ENCODE measurements at places on chromosomes 3 and 15.
A peak's percentile ranks its signal among the peaks of the same experiment; 100 is the strongest.

DNA sequence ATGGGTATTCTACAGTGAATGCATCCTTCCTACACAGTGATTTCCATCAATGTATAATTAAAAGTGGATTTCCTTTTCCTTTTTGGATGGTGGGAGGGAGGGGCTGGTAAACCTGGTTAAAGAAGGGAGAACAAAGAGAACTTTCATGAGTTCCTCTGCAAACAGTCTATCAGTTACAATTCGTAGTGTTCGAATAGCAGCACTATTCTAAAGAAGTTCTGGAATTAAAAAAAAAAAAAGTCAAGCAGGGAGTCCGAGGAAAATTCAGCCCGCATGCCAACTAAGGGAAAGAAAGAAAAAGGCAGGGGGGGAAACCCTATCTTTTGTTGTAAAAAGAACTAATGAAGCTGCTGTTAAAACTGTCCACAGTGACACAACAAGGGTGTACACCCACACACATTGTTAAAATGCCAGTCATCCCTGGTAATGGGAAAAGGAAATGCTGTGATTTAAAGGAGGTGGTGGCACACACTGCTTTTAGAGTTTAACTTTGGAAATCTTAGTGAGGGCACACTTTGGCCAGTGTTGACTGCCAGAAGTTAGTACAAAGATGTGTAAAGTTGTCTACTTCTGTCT is 521.2 kb downstream of the ZIC1 start:
- no peak for DNase-seq

- no peak for DNase-seq
Observed at GRCh38 chr3:46935989-46936558, 40.5 kb downstream of the CCDC12 start.

DNA sequence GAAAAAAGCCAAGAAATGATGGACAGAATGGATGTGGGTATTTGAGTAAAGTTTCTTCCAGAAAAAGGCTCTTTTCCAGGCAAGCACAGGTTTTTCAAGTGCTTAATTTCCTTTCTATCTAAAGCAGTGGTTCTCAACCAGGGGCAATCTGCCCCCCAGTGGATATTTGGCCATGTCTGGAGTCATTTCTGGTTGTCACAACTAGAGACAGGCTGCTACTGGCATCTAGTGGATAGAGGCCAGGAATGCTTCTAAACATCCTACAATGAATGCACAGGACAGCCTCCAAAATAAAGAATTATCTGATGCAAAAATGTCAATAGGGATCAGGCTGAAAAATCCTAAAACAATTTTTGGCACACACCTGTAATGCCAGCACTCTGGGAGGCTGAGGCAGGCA is 23.9 kb downstream of the SEC22C start:
- no peak for DNase-seq

GRCh38 chr3:67863869-67864268 is 209.5 kb upstream of the SUCLG2 start:
- DNase-seq, result no peak

DNA sequence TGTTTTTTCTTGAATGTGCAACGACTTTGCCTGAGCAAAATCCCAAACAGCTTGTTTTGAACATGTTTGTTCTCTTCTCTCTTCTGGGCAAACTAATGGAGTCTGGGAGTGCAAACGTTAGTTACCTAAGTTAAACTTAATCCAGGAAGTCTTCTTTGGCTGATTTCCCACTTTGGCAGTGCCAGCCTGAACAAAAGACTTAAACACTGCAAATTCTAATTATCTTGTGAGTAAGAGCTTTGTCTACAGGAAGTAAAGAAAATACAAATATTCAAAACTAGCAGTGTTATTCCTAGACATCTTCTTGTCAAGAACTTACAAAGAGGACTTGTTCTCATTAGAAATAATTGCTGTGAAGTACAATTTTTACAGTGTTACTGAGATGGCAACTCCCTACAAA is 16.7 kb upstream of the DENND6A start:
- no peak for DNase-seq

DNA sequence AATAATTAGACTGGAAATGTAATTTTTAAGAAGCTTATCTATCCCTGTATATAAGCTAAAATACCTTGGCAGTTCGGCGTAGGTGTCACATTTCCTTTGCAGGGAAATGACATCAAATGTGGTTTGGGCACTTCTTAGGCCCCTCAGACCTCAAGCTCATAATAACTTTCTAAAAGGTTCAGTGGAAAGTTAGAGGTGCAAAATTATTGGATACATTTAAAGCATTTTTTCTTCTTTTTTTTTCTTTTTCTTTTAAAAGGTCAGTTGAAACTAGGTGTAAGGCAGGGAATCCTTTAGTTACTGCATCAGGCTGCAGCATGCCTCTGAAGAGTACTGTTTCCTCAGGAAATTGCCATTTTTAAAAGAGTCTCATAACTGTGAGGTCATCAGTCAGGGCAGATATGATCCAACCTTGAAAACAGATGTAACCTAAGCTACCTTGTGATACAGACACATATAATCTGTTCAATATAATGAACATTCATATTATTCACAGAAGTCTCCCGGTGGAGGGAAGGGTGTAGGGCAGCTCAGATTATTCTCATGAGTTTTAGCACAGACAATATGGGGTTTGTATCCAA is 4.8 kb downstream of the SACM1L start:
- peak; percentile 48 for DNase-seq

GRCh38 chr3:24119321-24119751 is 174.2 kb downstream of the NR1D2 start:
- DNase-seq, result no peak

GRCh38 chr3:125628212-125628611 is 32.9 kb upstream of the OSBPL11 start:
- no peak for DNase-seq

DNA sequence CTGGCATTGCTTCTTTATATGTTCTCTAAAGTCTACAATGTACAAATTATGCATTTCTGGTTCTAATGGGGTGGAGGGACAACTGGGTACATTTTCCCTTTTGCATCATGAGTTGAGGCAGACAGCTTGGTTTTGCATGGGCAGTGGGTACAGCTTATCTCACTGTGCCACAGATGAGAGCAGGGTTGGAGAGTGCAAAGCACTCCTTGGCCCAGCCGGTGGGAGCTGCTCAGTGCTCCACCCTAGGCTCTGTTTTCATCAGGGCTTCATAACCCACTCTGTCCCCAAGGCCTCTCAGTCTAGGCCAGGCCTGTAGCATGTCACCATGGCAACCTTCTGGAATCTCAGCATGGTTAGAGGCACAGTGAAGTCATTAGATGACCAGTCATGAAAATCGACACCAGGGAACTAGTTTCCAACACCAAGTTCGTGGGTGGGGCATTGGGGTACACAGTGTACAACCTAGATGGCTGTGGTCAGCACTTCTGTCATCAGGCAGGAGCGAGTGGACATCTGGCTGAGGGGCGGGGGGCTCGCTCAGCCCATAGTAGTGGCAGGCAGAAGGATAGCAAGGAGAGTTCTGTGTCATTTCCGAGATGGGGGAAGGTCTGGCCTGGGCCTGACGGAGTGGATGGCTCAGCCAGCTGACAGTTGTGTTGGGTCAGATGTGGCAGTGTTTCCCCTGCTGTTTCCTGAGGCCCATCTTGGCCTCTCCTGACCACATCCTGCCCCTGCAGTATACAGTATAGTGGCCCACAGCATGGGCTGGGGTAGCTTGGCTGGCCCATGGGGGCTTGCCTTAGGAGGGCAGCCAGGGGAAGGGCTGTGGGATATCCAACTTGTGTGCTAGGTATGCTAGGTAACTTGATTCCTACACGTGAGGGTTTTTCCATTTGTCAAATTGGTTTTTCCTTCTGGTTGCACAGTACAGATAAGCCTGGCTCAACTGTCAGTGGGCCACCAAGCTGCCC is 75.7 kb upstream of the PRR23C start:
- DNase-seq, result peak; percentile 11

GRCh38 chr15:89632563-89633430 is 22.5 kb downstream of the KIF7 start:
- DNase-seq, result no peak

DNA sequence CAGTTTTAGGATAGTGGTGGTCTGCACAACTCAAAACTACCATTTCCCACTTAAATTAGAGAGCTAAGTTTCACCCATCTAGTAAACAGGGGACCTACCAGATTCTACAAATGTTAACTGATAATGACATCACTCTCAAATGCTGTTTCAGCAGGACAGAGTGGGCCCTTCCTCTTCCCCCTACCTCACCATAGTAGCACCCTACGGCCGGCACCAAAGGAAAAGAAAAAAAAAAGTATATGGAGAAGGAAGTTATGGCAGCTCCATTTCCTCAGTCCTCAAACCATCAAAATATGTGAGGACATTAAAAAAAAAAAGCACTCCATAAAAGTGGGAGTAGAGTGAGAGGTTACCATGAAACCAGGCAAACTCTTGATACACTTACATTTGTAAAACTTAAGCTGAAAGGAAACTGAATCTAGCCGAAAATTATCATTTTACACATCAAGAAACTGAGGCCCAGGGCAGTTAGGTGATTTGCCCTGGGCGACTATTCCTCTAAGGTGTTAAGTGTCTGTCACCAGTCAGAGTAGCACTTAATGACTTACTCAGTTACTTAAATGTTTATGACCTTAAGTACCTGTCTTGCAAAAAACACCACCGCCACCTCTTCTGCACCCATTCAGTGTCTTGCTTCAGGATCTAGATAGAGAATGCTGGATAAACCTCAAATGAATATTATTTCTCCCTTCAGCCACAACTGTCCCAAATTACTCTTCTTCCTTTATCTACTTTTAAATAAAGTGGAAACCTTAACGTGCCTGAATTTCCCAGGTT is 2.7 kb downstream of the MSL2 start:
- no peak for DNase-seq

GRCh38 chr3:36258421-36258820 is 121.9 kb upstream of the STAC start:
- DNase-seq, result no peak

- no peak for DNase-seq
Observed at GRCh38 chr3:71409352-71409751, 174.2 kb downstream of the FOXP1 start.

GRCh38 chr15:89108835-89109234 is 20.6 kb downstream of the ABHD2 start:
- DNase-seq, result no peak

DNA sequence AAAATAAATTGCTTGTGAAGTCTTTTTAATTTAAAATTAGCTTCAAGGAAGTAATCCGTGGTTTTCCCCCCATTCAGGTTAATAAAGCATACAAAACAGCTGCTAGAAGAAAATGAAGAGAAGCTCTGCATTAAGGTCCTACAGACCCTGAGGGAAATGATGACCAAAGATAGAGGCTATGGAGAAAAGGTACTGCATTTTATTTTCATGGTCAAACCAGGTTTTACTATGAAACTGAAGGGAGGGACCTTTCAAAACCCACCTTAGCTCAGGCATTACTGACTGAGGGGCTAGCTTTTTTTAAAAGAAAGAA is 218.5 kb downstream of the ITPR1 start:
- no peak for DNase-seq

- no peak for DNase-seq
Observed at GRCh38 chr3:193978486-193978885, 157.5 kb upstream of the HES1 start.

DNA sequence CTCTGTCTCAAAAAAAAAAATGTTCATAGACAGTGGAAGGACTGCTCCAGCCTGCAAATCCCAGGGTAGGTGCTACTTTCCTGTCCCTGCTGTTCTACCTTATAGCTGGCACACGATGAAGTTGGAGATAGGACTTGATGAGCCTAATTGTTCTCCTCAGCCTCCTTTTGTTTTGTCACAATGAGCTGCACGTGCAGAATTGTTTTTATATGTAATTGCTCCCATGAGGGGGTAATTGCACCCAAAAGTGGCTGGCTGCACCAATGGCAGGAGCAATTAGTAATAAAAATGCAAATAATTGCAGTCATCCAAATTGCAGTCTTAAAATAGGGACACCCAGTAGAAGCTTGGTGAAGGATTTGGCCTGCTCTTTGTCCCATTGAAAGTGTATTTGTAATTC is 63.0 kb upstream of the PFN2 start:
- no peak for DNase-seq

DNA sequence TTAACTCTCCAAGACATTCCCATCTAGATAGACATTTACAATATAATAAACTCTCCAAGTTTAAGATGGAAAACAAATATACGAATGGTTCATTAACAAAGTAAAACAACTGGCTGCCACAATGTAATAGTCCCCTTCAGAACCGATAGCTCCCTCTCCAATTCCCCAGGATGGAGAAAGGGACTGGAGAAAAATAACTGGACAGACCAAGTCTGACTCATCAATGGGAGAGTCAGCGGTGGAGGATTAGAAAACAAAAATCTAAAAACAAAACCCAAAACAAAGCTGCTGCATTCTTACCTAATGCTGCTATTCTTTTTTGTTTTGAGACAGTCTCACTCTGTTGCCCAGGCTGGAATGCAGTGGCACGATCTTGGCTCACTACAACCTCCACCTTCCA is 468.1 kb downstream of the SHQ1 start:
- DNase-seq, result no peak

DNA sequence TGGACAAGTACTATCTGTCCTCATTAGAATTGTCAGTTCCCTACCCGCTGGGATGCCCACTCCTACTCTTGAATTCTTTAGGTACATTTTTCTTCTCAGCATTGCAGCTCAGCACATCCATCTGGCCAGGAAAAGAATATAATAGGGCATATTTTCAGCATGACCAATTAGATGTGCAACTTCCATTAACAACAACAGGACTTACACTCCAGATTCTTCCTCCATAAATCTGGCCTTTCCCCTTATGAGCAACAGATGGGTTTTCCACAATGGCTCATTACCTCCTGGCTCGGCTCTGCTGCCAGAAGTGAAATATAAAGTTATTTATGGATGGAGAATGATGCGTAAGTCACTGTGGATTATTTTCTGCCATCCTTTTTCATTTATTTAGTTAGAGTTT is 443.8 kb upstream of the TGFBR2 start:
- DNase-seq, result no peak

GRCh38 chr3:13559764-13560525 is 11.0 kb downstream of the FBLN2 start:
- DNase-seq, result no peak

DNA sequence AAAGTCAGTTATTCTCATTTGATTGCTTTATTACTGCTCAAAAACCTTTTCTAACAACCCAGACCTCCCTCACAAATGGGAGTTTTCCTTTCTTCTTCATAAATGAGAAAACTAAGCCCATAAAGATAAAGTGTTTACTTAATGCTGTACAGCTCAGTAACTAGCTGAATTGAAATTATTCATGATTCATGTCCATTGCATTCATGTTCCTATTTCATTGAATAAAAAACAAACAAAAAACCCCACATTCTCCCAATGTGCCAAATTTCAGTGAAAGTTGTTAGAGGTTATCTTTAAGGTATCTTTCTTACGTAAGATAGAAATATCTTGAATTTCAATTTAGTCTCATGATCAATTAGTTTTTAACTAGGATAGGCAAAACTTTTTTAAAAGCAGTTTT is 2.8 kb downstream of the PLSCR2 start:
- no peak for DNase-seq

GRCh38 chr3:14487086-14487485 is 53.1 kb downstream of the GRIP2 start:
- DNase-seq, result no peak

- DNase-seq, result peak; percentile 42
Observed at GRCh38 chr15:98599909-98600691, 48.2 kb upstream of the IGF1R start.

- DNase-seq, result no peak
Observed at GRCh38 chr3:110413807-110414748, 657.5 kb upstream of the NECTIN3 start.

All from stimulated activated CD8-positive, alpha-beta memory T cell treated with anti-CD3 and anti-CD28 coated beads, Interleukin-4, amount 100 ng/mL, for 48 hours (primary cell).